ENCODE measurements at places on chromosomes 1 and 21.

- no peak for DNase-seq
Observed at GRCh38 chr1:1230656-1231399, 973 bp downstream of the SDF4 start.

- DNase-seq: no peak
Observed at GRCh38 chr1:160546942-160547341, 23.9 kb upstream of the SLAMF6 start.

GRCh38 chr1:17690906-17691634 is 64.1 kb upstream of the ACTL8 start:
- DNase-seq: no peak

- DNase-seq: no peak
Observed at GRCh38 chr1:73903092-73903491, 294.9 kb downstream of the LRRIQ3 start.

DNA sequence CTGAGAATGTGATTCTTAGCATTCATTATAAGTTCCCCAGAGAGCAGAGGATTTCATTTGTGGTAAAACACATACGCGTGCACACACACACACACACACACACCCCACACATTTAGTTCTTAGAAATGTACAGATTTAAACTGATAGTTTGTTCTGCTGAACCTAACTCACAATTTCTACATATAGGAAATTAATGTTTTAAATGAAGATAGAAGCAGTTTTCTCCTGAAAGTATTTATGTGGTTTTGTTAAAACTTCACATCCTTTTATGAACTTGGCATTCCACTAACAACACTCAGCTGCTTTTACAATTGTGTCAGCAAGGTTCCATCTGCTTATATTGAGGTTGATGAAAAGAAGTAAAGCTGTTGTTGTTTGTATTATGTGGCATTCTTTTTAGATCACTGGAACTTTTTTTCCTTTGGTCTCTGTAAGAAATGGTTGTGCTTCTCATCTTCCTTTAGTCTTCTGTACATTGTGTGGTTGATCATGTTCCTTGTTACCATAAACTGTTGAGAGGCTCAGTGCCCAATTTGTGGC is 41.6 kb downstream of the AK4 start:
- DNase-seq: no peak

DNA sequence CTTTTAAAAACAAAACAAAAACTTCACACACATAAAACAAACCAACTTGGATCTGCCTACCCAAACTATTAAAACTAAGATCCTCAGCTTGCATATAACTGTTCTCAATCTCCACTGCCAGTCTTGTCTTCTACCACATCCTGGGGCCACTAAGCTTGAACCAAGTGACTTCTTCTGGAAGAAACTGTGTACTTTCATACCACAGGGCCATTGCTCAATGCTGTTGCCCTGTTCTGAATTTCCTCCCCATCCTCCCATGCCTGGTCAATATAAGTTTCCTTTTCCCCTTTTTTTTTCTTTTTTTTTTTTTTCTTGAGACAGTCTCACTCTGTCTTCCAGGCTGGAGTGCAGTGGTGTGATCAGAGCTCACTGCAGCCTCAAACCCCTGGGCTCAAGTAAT is 109.9 kb downstream of the KIAA0319L start:
- DNase-seq: no peak

DNA sequence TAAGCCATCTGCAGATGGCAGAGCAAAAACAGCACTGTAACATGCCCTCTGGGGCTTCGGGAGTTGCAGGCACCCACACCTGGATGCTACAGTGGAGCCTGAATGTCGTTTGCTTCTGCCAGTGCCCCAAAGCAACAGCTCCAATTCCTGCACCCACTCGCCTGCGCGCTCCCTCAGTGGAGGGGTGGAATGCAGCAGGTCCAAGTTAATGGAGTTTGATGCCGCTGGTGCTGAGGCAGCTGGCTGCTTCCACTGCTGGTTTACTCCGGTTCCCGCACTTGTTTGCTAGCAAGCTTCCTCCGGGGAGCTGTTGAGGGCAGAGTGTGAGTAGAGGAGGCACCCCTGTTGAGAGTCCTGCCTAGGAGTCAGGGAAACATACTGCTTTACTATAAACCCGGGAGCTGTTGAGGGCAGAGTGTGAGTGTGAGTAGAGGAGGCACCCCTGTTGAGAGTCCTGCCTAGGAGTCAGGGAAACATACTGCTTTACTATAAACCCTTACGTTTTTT is 584.0 kb upstream of the TMPRSS15 start:
- DNase-seq: no peak

- DNase-seq: no peak
Observed at GRCh38 chr1:239293350-239294110, 92.8 kb upstream of the CHRM3 start.

GRCh38 chr1:84506729-84507453 is 510 bp upstream of the GNG5 start:
- DNase-seq: no peak

GRCh38 chr1:57222801-57223200 is 201.1 kb downstream of the DAB1 start:
- no peak for DNase-seq

DNA sequence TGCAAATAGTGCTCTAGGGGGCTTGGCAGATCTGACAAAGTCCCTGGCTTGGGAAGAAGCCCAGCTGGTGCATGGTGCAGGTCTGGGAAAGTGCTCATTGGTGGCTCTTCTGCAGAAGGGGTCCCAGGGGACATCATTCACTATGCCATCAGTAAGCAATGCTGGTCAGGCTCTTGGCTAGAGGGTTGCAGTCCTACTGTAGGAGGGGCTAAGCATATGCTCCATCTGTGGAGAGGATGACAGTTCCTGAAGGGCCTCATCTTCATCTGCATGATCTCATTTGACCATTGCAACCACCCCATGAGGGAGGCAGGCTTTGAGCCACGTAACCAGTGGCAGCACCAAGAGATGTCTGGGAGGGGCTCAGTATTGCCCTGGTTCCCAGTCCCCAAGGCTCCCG is 31.5 kb upstream of the VASH2 start:
- no peak for DNase-seq

- no peak for DNase-seq
Observed at GRCh38 chr1:153520818-153521476, 14.8 kb downstream of the S100A6 start.

GRCh38 chr1:214439352-214440119 is 111.9 kb downstream of the PTPN14 start:
- no peak for DNase-seq

GRCh38 chr1:86035101-86035500 is 121.5 kb downstream of the COL24A1 start:
- no peak for DNase-seq

GRCh38 chr1:29531596-29531995 is 295.3 kb downstream of the PTPRU start:
- no peak for DNase-seq

GRCh38 chr1:29969576-29969975 is 733.3 kb downstream of the PTPRU start:
- no peak for DNase-seq

Data from cerebellar cortex (tissue), 1 donor.